ENCODE measurements at places on chromosomes 11 and 22. TPM values are rescaled to one million over a fixed set of nuclear protein-coding genes. Genes with fewer than 3 reads are reported as not detected.

DNA sequence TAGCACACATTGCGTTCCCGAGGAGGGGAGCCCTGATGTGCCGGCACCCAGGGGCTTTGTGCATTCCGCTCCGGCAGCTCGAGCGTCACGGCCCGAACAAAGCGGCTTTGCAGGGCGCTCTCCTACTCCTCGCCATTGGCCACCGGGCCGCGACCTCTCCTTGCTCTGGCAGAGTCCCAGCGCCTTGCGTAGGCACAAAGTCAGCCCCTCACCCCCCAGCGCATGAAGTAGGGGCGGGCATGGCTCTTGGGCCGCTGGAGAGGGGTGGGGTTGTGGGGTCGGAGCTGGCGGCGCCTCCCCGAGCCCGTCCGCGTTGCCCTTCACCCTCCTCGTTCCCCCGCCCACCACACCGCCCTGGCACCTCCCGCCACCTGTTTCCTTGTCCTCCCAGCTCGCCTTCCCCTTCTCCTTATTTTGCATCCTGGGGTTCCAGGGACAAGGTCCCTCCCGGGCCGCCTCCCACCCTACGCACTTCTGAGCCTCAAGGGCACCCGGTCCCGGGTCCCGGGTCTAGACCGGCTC is 753 bp upstream of the PPARA start:
- peak overlapping the region; percentile 84 for H3K4me3 ChIP-seq
- H3K36me3 ChIP-seq = no peaks in the 10 kb centered on the region
- H3K27me3 ChIP-seq = no peaks in the 10 kb centered on the region

- H3K4me3 ChIP-seq = no peak overlapping the region
These were observed 88.5 kb downstream of the ZBTB16 start for GRCh38 chr11:114148013-114148382.

GRCh38 chr11:134599299-134599771 is 187.3 kb upstream of the B3GAT1 start:
- H3K4me3 ChIP-seq = no peak overlapping the region
- no peak for DNase-seq
- H3K27me3 ChIP-seq = peaks cover 18% of the 10 kb centered on the region

- H3K27me3 ChIP-seq = no peaks in the 10 kb centered on the region
- no peak for DNase-seq
- H3K4me3 ChIP-seq = no peak overlapping the region
- no peaks in the 10 kb centered on the region for H3K36me3 ChIP-seq
These were observed 22.8 kb upstream of the GCAT start for GRCh38 chr22:37784829-37785495.

DNA sequence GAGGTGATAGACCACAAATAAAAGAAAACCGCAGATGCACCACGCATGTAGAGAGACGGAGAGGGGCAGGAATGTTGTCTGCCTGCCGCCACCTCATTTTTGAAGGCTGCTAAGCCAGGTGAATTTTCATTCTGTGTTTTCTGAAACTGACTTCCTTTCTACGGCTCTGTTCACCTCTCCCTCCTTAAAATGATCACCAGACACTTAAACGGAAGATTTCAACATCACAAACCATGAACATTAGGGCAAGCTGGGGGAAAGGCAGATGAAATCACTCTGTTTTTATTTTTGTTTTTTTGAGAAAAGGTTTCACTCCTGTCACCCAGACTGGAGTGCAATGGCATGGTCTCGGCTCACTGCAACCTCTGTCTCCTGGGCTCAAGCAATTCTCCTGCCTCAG is 232.4 kb downstream of the MIAT start:
- H3K36me3 ChIP-seq = no peaks in the 10 kb centered on the region
- no peak overlapping the region for H3K4me3 ChIP-seq
- no peak for DNase-seq
- no peaks in the 10 kb centered on the region for H3K4me1 ChIP-seq
- peaks cover 23% of the 10 kb centered on the region for H3K27me3 ChIP-seq

OR4C46 gene
- total RNA-seq = not detected

DNA sequence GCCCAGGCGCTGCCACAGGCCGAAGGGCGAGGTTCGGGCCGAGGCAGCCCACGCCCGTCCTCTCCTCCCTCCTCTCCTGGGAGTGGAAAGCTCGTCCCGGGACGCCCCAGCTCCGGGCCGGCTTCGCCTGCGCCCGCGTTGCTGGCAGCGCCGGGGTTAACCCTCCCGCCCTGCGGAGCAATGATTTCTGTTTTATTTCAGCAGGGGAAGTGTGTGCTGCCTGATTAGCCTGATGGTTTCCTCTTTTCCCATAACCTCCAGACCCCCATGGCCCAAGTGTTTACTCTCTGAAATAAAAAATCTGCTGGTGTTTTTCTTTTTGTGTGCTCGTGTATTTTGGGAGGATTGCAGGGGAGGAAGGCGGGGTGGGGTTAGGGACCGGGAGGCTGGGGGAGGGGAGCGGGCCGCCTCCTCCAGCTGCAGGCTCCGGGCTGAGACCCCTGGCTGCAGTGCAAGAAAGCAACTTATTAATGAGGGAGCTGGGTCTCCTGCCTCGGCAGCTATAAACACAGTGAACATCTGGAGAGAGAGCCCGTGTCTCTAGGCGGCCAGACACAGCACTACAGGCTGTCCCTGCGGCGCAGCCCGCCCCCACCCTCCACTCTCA is 38.6 kb downstream of the ETS1 start:
- peak overlapping the region; percentile 93 for H3K4me3 ChIP-seq
- no peak for DNase-seq
- peaks cover 95% of the 10 kb centered on the region for H3K4me1 ChIP-seq
- H3K27ac ChIP-seq = peak overlapping the region; percentile 95

DNA sequence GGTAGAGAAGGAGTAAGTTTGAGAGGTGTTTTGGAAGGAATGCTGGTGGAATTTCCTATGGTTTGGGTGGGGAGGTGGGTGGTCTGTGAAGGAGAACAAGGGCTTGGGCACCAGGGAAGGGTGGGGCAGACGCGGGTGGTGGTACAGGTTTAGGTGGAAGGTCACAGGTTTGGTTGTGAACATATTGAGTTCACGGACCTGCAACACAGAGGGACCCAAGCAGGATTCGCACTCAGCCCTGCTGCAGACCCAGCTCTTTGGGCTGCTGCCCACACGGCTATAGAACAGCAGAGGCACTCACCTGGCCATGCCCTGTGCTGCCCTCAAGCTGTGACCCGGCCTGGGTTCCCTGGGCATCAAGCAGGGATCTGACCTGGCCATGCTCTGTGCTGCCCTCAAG is 33.5 kb upstream of the EMID1 start:
- DNase-seq = no peak
- H3K4me3 ChIP-seq = no peak overlapping the region

PRG2 gene
- total RNA-seq = not detected

- no peak for DNase-seq
- no peaks in the 10 kb centered on the region for H3K4me1 ChIP-seq
- no peak overlapping the region for H3K27ac ChIP-seq
- no peaks in the 10 kb centered on the region for H3K36me3 ChIP-seq
- H3K27me3 ChIP-seq = no peaks in the 10 kb centered on the region
These were observed 21.9 kb upstream of the NXPE4 start for GRCh38 chr11:114617157-114618124.

TEX54 gene
- total RNA-seq = 0.91 TPM

GRCh38 chr11:11157185-11157584 is 195.9 kb downstream of the CSNK2A3 start:
- no peak overlapping the region for H3K4me3 ChIP-seq
- DNase-seq = peak; percentile 48
- peak overlapping the region; percentile 90 for H3K27ac ChIP-seq
- no peaks in the 10 kb centered on the region for H3K27me3 ChIP-seq
- peaks cover 9% of the 10 kb centered on the region for H3K36me3 ChIP-seq

SLC25A18 gene
- total RNA-seq = not detected

SYT13 gene
- not detected for total RNA-seq

GRCh38 chr22:27598792-27599191 is 202.8 kb downstream of the MN1 start:
- no peaks in the 10 kb centered on the region for H3K4me1 ChIP-seq
- no peak for DNase-seq
- no peaks in the 10 kb centered on the region for H3K36me3 ChIP-seq
- no peak overlapping the region for H3K27ac ChIP-seq
- no peak overlapping the region for H3K4me3 ChIP-seq
- no peaks in the 10 kb centered on the region for H3K27me3 ChIP-seq

- H3K4me3 ChIP-seq = no peak overlapping the region
- H3K27me3 ChIP-seq = no peaks in the 10 kb centered on the region
- H3K36me3 ChIP-seq = no peaks in the 10 kb centered on the region
- DNase-seq = no peak
- H3K27ac ChIP-seq = peak overlapping the region; percentile 29
These were observed 9.1 kb upstream of the TAGLN start for GRCh38 chr11:117189941-117190544.

Measured in naive thymus-derived CD8-positive, alpha-beta T cell (primary cell).